ENCODE measurements at places on chromosomes 7 and 10. TPM values are rescaled to one million over a fixed set of nuclear protein-coding genes. Genes with fewer than 3 reads are reported as not detected.

FKBP14 gene
- total RNA-seq = 10.3 TPM

KLF14 gene
- 0.02 TPM for total RNA-seq

OPN1SW gene
- not detected for total RNA-seq

CRTAC1 gene
- total RNA-seq = 1.7 TPM

LRMDA gene
- 3.4 TPM for total RNA-seq

RNF148 gene
- total RNA-seq = not detected

PPP1R17 gene
- not detected for total RNA-seq

CXCL12 gene
- 0.14 TPM for total RNA-seq

CACNB2 gene
- not detected for total RNA-seq

GNAI1 gene
- 27.2 TPM for total RNA-seq

SEM1 gene
- total RNA-seq = 322 TPM

FAM25G gene
- not detected for total RNA-seq

PNLIPRP1 gene
- total RNA-seq = not detected

HKDC1 gene
- 9.3 TPM for total RNA-seq

LHFPL3 gene
- not detected for total RNA-seq
